ENCODE measurements at places on chromosomes 4 and X.

- DNase-seq = no peak
Observed at GRCh38 chr4:3219761-3220475, 29.0 kb upstream of the MSANTD1 start.

DNA sequence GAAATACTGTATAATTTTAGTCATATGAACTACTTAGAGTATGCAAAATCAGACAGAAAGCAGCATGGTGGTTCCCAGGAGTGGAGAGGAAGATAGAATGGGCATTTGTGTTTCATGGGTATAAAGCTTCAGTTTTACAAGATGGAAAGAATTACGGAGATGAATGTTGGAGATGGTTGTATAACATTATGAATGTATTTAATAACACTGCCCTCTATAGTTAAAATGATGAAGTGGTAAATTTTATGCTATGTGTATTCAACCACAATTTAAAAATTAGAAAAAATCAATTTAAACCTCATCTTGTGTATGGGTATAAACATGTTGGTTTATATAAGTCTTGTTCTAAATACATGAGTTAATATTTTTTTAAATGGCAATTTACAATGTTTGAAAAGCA is 521.1 kb downstream of the FSTL5 start:
- DNase-seq = no peak

DNA sequence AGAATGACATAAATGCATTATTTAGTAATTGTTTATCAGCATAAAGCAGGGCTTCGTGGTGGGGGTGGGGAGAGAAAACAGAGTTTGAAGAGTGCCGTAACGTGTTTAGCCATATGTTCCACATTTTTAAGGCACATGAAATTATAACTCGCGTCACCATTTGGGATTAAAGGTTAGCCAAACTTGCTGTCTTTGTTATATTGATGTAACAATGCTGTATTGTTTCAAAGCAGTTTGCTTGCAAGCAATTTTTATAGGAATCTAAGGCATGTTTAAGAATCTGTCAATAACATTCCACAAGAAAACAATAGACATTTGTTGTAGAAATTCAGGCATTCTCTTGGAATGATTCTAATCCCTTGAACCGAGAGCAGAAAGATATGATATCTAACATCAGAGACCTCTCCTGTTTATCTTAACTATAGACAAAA is 78.3 kb downstream of the CLDN22 start:
- no peak for DNase-seq

- DNase-seq = no peak
Observed at GRCh38 chr4:3418029-3418762, 23.6 kb upstream of the HGFAC start.

GRCh38 chr4:110270492-110271197 is 72.2 kb upstream of the ELOVL6 start:
- no peak for DNase-seq

DNA sequence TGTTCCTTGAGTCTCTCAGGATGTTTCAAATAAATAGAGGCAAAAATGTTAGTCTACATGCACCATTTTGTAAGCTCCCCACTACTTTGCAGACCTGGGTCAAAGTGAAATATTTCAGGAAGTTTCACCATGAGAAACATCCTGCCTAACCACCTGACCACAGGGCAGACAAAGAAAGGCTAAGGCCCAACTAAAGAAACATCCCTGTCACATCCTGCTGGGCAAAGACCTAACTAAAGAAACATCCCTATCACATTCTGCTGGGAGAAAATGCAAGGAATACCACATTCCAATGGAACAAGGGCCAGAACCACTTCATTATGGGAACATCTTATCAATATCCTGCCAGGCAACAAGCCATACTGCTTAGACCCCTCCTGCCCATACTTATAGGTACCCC is 1303.4 kb downstream of the TECRL start:
- DNase-seq = no peak

DNA sequence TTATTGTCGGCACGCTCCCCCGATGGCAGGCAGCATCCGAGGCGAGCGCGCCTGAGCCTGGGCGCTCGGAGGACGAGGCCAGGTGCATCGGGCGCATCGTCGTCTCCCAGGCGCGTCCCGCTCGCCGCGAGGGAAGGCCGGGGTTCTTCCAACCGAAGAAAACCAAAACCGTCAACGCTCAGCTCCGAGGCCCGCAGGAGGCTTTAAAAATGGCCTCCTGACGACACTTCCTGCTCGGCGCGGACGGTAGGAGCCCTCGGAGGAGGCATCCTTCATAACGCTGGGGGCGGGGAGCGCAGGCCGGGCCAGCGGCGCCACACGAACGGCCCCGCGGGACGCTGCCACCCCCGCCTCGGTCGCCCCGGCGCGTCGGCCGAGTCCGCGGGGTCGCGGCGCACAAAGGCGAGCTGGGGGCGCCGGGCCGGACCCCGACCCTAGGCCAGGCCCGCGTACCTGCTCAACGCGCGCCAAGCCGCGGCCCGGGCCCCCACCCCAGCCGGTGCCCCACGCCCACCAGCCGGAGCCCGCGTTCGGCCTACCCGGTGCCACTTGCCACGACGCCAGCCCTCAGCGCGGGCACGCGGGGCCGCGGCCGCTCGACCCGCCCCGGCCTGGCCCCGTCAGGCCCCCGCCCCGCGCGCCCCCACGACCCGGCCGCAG is 501 bp downstream of the ZNF518B start:
- peak; percentile 46 for DNase-seq

- no peak for DNase-seq
Observed at GRCh38 chrX:12052109-12052508, 86.2 kb upstream of the FRMPD4 start.

DNA sequence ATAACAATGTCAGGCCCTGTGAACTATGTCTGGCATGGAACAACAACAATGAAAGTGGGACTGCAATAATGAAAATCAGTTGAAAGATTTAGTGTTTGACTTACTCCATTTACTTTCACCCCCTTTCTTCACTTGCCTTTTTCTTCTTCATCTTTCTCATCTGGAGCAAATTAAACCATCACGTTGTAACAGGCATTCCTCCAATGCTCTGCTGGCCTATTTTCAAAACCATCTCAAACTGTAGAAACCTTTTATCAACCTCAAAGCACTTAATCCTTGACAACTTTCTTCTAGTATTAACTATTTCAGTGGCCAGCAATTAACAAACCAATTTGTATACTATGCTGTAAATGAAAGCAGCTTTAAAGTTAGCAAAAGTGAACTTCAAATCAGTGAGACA is 8.3 kb downstream of the KLHL13 start:
- DNase-seq = no peak

DNA sequence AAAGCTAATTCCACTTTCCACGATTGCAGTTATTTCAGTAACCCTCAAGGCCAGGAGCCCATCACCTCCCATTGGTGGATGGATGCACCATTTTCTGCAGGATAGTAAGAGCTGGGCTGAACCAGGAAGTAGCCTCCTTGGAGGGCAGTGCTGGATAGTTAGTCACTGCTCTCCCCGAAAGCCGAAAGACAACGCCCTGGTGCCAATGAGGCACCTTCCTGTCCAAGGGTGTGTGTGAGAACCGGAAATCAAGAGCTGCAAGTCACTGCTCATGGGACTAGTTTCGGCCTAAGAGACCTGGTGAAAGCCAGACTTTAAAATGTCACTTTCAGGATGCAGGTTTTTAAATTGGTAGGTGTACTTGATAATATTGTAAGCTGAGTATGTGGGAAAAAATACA is 203.8 kb upstream of the HS3ST1 start:
- no peak for DNase-seq

GRCh38 chr4:3766785-3767569 is 792 bp downstream of the ADRA2C start:
- no peak for DNase-seq

- DNase-seq = no peak
Observed at GRCh38 chrX:17741123-17741511, 3.8 kb downstream of the SCML1 start.

DNA sequence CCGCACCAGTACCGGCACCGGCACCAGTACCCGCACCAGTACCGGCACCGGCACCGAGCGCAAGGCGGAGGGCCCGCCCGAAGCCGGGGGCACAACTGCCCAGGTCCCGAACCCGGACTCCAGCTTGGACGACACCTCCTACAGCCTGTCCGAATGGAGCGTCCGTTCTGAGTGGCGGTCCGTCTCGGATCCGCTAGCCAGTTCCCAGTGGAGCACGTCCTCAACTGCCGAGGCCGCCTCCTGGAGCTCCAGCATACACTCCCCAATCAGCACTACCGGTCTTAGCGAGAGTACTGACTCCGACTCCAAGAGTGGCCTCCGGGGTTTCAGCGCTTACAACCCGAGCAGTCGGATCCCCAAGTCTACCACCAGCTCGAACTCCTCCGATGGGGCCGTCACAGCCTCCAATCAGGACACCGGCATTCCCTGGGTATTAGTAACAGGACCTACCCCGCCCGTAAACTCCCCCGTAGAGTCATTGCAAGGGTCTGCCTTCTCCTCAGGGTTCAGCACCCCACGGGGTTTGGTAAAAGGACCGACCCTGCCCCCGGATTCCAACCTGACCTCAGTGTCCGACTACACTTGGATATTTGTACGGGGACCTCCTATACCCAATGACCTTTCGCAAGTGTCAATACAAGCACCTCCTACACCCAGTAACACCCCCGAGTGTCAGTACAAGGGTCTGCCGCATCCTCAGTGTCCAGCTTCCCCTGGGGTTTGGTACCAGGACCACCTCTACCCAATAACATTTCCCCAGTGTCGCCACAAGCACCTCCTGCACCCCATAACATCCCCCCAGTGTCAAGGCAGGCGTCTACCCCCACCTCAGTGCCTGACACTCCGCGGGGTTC is 721 bp upstream of the MAOA start:
- DNase-seq = no peak

GRCh38 chrX:10395179-10395578 is 225.2 kb downstream of the MID1 start:
- DNase-seq = no peak

GRCh38 chr4:153955327-153955726 is 166.4 kb upstream of the SFRP2 start:
- DNase-seq = no peak

DNA sequence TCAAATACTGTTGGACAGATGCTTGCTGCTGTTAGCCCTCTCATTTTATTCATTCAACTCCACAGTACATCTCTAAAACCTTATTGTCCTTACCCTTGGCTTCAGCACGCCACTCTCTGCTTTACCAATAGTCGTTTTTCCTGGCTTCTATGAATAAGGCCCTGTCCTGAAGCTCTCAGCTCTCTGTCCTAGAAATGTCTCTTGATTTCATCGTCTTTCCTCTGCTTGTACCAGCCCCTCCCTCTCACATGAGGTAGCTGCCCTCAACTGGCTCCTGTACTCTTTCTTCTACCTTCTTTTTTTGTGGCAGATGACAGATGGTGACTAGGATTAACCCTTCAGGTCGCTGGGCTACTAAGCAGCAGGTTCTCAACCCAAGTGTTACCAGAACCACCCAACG is 11.4 kb downstream of the ADGRA3 start:
- DNase-seq = no peak

GRCh38 chr4:129092631-129093190 is 628 bp downstream of the SCLT1 start:
- DNase-seq = no peak

- no peak for DNase-seq
Observed at GRCh38 chrX:18026166-18026565, 165.1 kb upstream of the RAI2 start.

- DNase-seq = no peak
Observed at GRCh38 chr4:154807042-154807630, 26.1 kb downstream of the RBM46 start.

DNA sequence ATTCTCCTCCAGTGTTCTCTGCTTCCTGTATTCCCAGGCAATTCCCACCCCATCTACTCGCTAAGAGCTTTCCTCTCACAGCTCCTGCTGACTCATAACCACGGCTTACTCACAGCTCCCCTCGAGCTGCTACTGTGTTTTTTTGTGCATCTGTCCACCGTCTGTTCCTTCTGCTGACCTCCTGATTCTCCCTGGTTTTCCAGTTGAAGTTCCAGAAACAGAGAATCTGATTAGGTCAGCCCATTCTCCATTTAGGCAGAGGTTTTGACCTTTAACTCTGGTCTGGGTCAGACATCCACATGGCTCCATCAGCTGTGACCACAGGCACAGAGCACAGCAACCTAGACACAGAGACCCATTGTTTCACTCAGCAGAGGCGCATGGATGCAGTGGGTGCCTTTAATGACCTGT is 5.5 kb upstream of the SMIM20 start:
- DNase-seq = no peak

GRCh38 chr4:1404573-1405253 is 1.5 kb downstream of the NKX1-1 start:
- DNase-seq = no peak

- DNase-seq = no peak
Observed at GRCh38 chr4:6739920-6740319, 23.9 kb downstream of the BLOC1S4 start.

DNA sequence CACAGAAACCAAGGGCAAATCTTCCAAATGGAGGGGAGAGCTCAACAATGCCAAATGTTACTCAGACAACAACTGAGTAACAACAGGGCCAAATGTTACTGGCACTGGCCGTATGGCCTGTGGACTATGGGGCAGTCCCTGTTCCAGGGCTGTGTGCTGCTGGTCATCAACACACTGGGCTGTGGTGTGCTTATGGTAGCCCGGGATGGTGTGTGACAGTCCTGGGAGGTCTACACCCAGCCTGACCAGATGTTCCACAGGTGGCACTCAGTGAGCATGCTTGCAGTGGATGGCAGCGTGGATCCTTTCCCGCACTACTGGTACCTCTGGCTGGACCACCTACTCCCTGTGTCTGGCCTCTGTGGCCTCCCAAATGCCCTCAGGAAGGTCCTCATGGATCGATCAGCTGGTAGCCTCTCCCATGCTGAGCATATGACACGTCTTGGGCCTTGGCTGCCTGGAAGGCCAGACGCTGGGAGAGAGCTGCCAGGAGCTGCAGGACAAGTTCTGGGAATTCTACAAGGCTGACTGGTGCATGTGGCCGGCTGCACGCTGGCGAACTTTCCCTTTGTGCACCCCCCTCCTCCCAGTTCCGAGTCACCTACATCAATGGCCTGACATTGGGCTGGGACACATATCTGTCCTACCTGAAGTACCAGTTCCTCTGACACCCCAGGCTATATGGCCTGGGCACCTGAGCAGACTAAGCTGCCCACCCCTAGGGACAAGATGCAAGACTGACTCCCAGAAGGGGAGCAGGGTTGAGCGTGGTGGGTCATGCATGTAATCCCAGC is 59.7 kb upstream of the IQSEC2 start:
- DNase-seq = no peak

DNA sequence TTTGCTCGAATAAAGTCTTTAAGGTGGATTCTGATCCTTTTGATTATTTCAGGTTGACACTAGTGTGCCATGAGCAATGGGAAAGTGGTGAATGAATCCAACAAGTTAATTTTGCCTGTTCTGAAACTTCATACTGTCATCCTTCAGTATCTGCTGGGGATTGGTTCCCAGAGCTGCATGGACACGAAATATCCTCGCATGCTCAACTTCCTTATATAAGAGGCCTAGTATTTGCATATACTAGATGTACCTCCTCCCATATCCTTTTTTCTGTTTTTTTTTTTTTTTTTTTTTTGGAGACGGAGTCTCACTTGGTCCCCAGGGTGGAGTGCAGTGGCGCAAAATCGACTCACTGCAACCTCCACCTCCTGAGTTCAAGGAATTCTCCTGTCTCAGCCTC is 23.0 kb upstream of the PDS5A start:
- no peak for DNase-seq
